H7 (cell line): ENCODE measurements at places on chromosomes 13 and 19.

- DNase-seq, result no peak
These were observed 36.1 kb downstream of the ZSWIM9 start for GRCh38 chr19:48206397-48207093.

DNA sequence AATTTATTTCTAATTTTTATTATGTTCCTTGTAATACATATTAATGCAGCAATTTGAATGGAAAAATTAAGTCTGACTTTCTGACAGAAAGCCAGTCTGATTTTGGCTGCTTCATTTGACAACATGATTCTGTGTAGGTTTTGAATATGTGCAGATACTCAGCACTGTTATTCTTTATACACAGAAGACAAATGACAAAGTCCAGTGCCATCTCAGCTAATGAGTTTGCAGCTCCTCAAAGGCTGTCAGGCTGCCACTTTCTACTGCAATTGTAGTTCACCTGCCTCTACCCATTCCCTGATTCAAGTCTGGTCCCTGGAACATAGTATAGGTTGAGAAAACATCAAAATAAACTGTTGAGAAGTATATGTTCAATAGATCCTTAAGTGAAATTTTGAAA is 2.9 kb upstream of the CHAMP1 start:
- DNase-seq, result no peak

DNA sequence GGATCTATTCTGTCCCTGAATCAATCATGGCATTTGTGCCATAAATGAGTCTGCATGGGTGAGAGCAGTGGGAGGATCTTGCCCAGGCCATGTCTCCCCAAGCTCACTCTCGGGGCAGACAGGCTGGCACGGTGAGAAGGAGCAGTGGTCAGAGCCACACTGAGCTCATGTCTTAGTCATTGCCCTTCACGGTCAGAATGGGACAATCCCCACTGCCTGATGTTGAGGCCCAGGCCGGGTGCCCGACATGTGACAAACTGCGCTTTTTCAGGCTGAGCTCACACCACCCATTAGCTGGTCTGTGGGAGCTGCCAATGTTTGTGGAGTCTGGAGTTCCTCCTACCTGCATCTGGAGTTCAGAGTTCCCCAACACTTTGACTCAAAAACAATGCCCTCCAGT is 481.9 kb downstream of the COG6 start:
- no peak for DNase-seq

- no peak for DNase-seq
These were observed 77.4 kb upstream of the FARP1 start for GRCh38 chr13:98065468-98065867.

GRCh38 chr13:24216176-24216575 is 55.7 kb downstream of the SPATA13 start:
- DNase-seq, result no peak

DNA sequence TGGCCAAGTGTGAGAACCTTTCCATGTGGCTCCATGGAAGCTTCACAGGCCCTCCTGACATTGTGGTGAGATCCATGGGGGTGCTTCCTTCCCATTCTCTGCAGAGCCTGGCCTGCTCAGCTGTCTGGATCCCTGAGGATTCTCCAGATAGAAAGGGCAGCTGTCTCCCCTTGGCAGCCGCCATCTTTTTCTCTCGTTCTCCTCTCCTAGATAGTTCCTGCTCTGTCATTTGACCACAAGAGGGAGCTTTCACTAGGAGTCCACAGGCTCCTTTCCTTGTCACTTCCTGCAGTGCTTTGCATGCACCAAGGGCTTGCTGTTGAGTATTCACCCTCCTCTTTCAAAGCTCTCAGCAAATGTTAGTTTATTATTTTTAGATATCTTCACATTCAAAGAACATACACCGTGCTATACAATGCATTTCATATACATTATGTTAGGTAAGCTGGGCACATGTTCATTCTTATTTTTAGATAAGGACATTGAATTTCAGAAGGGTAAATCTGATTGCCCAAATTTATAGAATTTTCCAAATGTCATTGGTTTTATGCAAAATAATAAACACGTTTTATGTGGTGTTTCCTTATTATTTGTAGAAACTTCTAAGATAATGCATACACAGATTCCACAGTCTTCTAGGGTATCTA is 133.2 kb downstream of the FRY start:
- peak; percentile 37 for DNase-seq
